Endothelial cell of coronary artery (primary cell): ENCODE measurements at places on chromosomes 12 and 14. TPM values are rescaled to one million over a fixed set of nuclear protein-coding genes. Genes with fewer than 3 reads are reported as not detected.

Gene LUM
- total RNA-seq, result 0.18 and 1.2 TPM in 2 replicates

Gene AQP5
- 0.09 and 1.8 TPM in 2 replicates for total RNA-seq

Gene DEGS2
- 0.09 TPM in 1 of 2 replicates, not detected in the other for total RNA-seq

Gene DENND5B
- total RNA-seq, result 4.1 and 8.4 TPM in 2 replicates

Gene NTS
- total RNA-seq, result not detected in 2 replicates

Gene LRRK2
- 2.0 and 2.5 TPM in 2 replicates for total RNA-seq

Gene FAM181A
- not detected in 2 replicates for total RNA-seq

Gene TIMM9
- total RNA-seq, result 13.0 and 15.3 TPM in 2 replicates

Gene IL22
- total RNA-seq, result not detected in 2 replicates

Gene MMP17
- 4.4 and 16.4 TPM in 2 replicates for total RNA-seq

Gene MYF6
- not detected in 2 replicates for total RNA-seq

Gene ADCY6
- 34.6 and 55.4 TPM in 2 replicates for total RNA-seq

Gene CAPZA3
- not detected in 2 replicates for total RNA-seq

Gene TDRD9
- total RNA-seq, result 1.0 and 1.3 TPM in 2 replicates

Gene ITGA5
- 714 and 1,111 TPM in 2 replicates for total RNA-seq

Gene CD69
- 0.18 and 0.28 TPM in 2 replicates for total RNA-seq

Gene SLC8A3
- total RNA-seq, result 0.09 and 1.4 TPM in 2 replicates

Gene GNB3
- total RNA-seq, result 1.3 and 1.5 TPM in 2 replicates

Gene IFNG
- not detected in 2 replicates for total RNA-seq

Gene SLC38A4
- under 0.01 TPM in 1 of 2 replicates, not detected in the other for total RNA-seq

Gene FAM234B
- 4.8 and 6.7 TPM in 2 replicates for total RNA-seq

Gene TAS2R19
- 3.4 and 8.8 TPM in 2 replicates for total RNA-seq

Gene ZNF140
- total RNA-seq, result 27.8 and 29.5 TPM in 2 replicates

Gene WNT5B
- total RNA-seq, result 0.27 and 8.4 TPM in 2 replicates

Gene TMEM30B
- under 0.01 and 0.09 TPM in 2 replicates for total RNA-seq

Gene KRT74
- not detected in 2 replicates for total RNA-seq

Gene MYO1H
- total RNA-seq, result not detected in 2 replicates

Gene C1QL4
- total RNA-seq, result not detected in 2 replicates

Gene VWF
- total RNA-seq, result 1,197 and 1,224 TPM in 2 replicates

Gene LPAR5
- total RNA-seq, result not detected in 2 replicates

Gene REM2
- total RNA-seq, result 0.09 TPM in 2 replicates

Gene KLRK1
- total RNA-seq, result not detected in 2 replicates

Gene SOCS4
- total RNA-seq, result 17.6 and 21.6 TPM in 2 replicates

Gene TSHR
- not detected in 2 replicates for total RNA-seq

Gene NID2
- 14.2 and 34.4 TPM in 2 replicates for total RNA-seq

Gene COQ6
- total RNA-seq, result 13.9 and 15.1 TPM in 2 replicates

Gene LIN7A
- 0.18 and 2.7 TPM in 2 replicates for total RNA-seq

Gene KCNA5
- not detected in 2 replicates for total RNA-seq

Gene MUCL1
- total RNA-seq, result not detected in 2 replicates

Gene ENDOU
- 0.09 TPM in 1 of 2 replicates, not detected in the other for total RNA-seq

Gene RTL1
- not detected in 2 replicates for total RNA-seq

Gene PLA2G1B
- not detected in 2 replicates for total RNA-seq

Gene HPD
- total RNA-seq, result not detected in 2 replicates

Gene DIO2
- total RNA-seq, result 2.2 and 2.7 TPM in 2 replicates

Gene CPM
- total RNA-seq, result 0.45 and 0.47 TPM in 2 replicates

Gene PLEK2
- 13.1 and 18.7 TPM in 2 replicates for total RNA-seq

Gene CTSG
- total RNA-seq, result not detected in 2 replicates

Gene IAPP
- not detected in 2 replicates for total RNA-seq

Gene ATP6V1D
- 96.8 and 102 TPM in 2 replicates for total RNA-seq

Gene CLEC2D
- 0.99 and 1.1 TPM in 2 replicates for total RNA-seq

Gene ZNF664
- 45.6 and 45.7 TPM in 2 replicates for total RNA-seq

Gene DDX55
- 14.9 and 15.6 TPM in 2 replicates for total RNA-seq

Gene CLEC12A
- not detected in 2 replicates for total RNA-seq

Gene SERPINA9
- 0.09 TPM in 1 of 2 replicates, not detected in the other for total RNA-seq

Gene REC8
- 1.3 and 4.2 TPM in 2 replicates for total RNA-seq

Gene PTHLH
- total RNA-seq, result 1.8 and 2.0 TPM in 2 replicates

Gene CLEC6A
- not detected in 2 replicates for total RNA-seq

Gene PRORP
- 19.9 and 21.6 TPM in 2 replicates for total RNA-seq
